ENCODE measurements at places on chromosomes 4 and X. TPM values are rescaled to one million over a fixed set of nuclear protein-coding genes. Genes with fewer than 3 reads are reported as not detected.

STOX2 gene
- not detected for polyA plus RNA-seq

PAGE4 gene
- polyA plus RNA-seq, result not detected

PPA2 gene
- 130 TPM for polyA plus RNA-seq

UGT2B17 gene
- polyA plus RNA-seq, result not detected

PQBP1 gene
- 114 TPM for polyA plus RNA-seq

HSD17B11 gene
- polyA plus RNA-seq, result 97.0 TPM

FANCB gene
- polyA plus RNA-seq, result 3.1 TPM

AFM gene
- not detected for polyA plus RNA-seq

TMEM35A gene
- polyA plus RNA-seq, result not detected

KCNIP4 gene
- not detected for polyA plus RNA-seq

RS1 gene
- polyA plus RNA-seq, result not detected
